ENCODE measurements at places on chromosomes 1 and 21.

DNA sequence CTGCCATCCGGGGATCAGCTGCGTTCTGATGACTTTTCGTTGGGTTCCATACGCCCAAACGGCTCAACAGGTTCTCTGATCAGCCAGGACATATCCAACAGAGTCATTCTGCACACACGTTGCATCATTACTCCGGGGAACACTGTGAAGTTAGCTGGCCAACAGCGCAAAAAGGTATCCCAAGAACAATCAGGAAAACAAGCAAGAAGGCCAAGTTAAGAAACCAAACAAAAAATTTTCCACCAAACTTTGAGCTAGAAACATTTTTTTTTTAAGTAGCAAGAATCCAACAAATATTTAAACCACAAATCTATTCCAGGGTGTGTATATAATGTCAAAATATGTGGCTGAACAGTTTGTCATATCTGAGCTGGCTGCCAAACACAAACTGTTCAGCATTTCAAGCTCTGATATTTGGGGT, 29.2 kb downstream of the NID1 start:
- DNase-seq: no peak

GRCh38 chr1:25580927-25581326, 35.7 kb upstream of the MAN1C1 start:
- DNase-seq: no peak

DNA sequence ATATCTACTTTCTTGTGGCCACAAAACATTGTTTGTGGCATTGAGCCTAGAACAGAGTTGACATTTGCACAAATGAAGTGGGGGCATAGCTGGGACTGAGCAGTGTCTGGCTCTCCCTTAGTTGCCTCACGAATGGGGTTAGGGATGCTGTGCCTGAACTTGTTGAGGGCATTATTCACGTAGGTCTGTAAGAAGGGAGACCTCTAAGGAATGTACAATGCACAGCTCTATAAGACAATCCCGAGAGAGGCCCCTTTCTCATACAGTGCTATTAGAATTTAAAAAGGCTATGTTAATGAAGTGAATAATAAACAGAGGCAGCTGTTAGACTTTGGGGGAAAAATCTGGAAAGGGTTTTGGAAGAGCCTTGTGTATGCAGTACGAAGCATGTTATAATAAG, 118.4 kb upstream of the DEPDC1 start:
- no peak for DNase-seq

- no peak for DNase-seq
Measured at GRCh38 chr1:181150842-181151241, 62.3 kb downstream of the IER5 start.

DNA sequence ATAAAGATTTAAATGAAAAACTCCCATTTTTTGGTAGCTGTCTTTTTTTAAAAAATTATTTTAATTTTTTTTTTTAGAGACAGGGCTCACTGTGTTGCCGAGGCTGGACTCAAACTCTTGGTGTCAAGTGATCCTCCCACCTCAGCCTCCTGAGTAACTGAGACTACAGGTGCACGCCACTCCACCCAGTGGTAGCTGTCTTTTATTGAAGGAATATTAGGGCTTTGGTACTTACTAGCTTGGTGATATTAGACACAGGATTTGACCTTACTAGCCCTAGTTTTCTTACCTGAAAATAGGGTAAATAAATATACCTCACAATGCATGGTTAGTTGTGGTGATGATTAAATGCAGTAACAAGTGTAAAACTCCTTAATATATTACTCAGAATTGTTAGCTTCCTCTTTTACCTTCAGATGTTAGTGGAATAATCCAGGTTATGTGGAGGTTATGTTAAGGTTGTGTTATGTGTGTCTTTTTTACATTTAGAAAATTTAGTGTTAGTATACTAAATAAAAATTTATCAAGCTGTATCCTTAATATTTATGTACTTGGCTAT, 66.8 kb downstream of the PHACTR4 start:
- no peak for DNase-seq

GRCh38 chr1:246669659-246670058, 54.5 kb upstream of the SCCPDH start:
- DNase-seq: no peak

GRCh38 chr1:198481661-198482060, 58.8 kb downstream of the ATP6V1G3 start:
- DNase-seq: no peak

Measured in type B pancreatic cell (in vitro differentiated cells).